Forelimb muscle (tissue), 1 donor: ENCODE measurements at places on chromosomes 2 and 18.

DNA sequence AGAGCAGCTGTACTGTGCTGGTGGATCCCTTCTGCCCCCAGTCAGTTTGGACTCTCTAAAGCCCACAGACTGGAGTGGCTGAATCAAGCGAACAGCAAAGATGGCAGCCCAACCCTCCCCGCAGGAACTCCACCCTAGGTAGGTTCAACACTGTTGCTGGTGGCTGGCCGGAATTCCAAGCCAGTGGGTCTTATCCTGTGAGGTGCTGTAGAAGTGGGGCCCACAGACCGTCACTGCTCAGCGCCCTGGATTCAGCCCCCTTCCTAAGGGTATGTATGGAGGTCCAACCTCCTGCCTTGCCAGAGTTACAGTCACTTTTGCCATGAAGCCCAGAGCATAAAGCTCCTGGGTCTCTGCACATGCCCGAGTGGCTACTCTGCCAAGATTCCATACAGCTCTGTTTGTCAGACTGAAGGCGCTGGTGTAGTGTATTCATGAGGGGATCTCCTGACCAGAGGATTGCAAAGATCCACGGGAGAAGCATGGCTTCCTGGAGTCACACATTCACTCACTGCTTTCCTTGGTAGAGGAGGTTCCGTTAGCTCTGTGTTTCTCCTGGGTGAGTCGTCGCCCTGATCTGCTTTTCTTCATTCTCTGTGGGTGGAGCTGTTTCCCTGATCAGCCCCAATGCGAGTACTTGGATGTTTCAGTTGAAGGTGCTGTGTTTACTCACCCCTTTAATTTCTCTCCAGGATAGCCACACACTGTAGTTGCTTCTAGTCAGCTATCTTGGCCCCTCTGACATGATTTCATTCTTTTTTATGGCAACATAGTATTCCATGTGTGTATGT is 293.6 kb upstream of the THUMPD2 start:
- no peak for DNase-seq

- no peak for DNase-seq
Measured at GRCh38 chr18:57775937-57776336, 27.2 kb downstream of the ATP8B1 start.

- DNase-seq = no peak
Measured at GRCh38 chr2:207219081-207219630, 53.4 kb upstream of the KLF7 start.

- no peak for DNase-seq
Measured at GRCh38 chr2:70380621-70381020, 78.8 kb upstream of the FAM136A start.

- DNase-seq = no peak
Measured at GRCh38 chr2:20551260-20551944, 99.5 kb downstream of the HS1BP3 start.

DNA sequence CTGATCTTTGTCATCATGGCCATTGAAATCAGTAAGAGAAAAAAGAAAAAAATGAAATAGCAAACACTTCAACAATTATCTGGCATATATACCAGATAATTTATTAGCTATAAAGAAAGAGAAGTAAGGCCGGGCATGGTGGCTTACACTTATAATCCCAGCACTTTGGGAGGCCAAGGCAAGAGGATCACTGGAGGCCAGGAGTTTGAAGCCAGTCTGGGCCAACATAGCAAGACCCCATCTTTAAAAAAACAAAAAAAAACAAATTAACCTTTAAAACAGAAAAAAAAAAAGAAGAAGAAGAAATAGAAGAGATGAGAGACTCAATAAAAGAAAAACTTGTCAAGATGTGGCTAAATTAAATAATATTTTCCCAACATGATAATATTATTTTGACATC is 61.6 kb upstream of the TGIF1 start:
- no peak for DNase-seq

GRCh38 chr18:59705145-59705544 is 7.9 kb upstream of the CCBE1 start:
- no peak for DNase-seq

DNA sequence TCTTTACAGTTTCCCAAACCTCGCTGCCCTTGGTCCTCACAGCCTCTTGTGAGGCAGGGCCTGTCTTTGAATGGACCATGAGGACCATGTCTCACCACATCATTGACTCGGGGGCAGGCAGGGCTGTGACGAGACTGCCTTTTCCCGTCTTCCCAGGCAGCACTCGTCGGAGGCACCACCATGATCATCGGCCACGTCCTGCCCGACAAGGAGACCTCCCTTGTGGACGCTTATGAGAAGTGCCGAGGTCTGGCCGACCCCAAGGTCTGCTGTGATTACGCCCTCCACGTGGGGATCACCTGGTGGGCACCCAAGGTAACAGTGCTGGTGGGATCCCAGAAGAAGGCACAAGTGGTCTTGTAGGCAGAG is 45.7 kb upstream of the MAPRE3 start:
- no peak for DNase-seq

DNA sequence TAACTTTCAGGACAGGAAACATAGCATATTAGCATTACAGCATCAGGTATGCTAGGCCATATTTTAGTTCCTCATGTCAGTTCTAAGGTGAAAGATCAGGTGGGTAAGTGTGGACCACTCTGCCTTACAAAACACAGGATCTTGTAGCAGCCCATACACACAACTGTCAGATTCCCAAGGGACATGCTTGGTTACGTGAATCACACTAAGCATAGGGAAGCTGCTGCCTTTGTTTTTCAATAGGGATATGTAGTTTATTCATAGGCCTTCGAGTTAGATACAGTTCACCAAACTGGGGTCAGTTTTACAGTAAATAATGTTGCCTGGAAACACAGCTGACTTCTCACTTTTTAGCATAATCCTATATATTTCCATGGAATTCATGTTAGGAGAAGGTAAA is 116.1 kb upstream of the OTX1 start:
- DNase-seq = no peak

- no peak for DNase-seq
Measured at GRCh38 chr2:33430856-33431255, 45.6 kb upstream of the RASGRP3 start.

GRCh38 chr18:57343833-57344232 is 8.5 kb upstream of the ST8SIA3 start:
- DNase-seq = no peak

DNA sequence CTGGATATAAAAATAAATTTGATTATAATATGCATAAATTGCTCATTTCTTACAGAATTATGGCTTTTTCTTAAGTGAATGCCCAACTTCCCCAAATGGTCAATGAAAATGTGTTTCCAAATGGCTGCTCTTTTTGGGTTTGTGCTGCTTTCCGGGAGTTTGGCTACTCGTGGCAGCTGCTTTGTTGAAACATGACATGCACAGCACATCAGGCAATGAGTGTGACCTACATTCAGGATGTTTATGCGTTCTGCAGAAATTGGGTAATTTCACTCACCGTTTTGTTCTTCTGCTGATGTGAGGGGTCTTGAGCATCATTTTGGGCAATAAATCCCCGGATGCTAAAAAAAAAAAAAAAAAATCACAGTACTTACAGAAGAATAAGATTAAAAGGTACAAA is 825.0 kb upstream of the KLHL29 start:
- no peak for DNase-seq

- DNase-seq = no peak
Measured at GRCh38 chr2:232854082-232854481, 16.0 kb upstream of the SNORC start.

GRCh38 chr2:96663829-96664228 is 21.3 kb downstream of the FER1L5 start:
- no peak for DNase-seq

DNA sequence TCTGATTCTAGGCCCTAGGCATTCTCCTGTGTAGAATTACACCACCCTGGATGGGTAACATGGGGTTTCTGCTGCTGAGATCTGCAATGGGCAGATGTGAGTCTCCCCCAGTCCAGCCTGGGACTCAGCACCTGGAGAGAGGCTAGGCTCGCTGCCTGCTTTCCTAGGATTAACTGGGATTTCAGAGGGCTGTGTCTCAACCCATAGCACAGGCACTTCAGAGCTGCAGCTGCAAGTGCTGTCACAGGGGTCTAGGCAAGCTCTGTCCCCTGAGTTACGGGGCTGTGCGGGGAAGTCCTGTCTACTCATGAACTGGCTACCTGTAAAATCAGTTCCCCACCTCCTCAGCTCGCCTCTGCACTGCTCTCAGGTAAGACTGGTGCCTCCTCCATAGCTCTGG is 51.5 kb downstream of the CABLES1 start:
- no peak for DNase-seq

- no peak for DNase-seq
Measured at GRCh38 chr2:28326881-28327505, 65.7 kb upstream of the FOSL2 start.

DNA sequence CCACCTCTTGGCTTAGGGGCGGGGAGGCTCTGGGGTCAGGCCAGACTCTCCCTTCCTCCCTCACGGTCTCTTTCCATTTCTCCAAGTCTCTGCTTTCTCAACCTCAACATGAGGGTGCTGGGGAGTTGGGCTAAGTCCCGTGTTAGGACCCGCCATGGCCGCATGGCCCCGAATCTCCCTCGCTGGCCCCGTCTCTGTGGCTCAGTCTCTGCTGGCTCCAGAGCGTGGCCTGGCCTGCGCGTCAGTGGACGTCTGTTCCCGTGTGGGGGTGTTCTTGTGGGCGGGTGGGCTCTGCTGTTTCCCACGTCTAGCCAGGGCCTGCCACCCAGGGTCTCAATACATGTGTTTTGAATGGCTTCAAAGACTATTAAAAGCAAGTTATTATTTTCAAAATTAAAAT is 12.4 kb downstream of the ALLC start:
- DNase-seq = no peak

DNA sequence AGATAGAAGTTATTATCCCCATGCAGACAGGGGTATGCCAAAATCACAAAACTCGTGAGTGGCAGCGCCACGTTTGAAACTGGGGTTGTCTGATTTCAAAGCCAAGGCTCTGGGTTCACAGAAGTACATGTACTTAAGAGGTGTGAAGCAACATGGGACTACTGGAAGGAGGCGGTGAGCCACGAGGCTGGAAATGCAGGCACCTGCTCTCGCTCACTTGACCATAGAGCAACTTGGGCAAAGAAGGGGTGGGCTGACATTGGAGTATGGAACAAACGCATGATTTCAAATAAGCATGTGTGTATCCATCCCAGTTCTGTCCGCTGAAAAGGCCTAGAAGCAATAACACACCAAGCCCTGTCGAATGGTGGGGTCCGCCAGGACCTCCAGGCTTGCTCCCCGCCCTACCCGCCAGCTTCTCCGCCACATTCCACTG is 593 bp upstream of the ACTR2 start:
- no peak for DNase-seq

DNA sequence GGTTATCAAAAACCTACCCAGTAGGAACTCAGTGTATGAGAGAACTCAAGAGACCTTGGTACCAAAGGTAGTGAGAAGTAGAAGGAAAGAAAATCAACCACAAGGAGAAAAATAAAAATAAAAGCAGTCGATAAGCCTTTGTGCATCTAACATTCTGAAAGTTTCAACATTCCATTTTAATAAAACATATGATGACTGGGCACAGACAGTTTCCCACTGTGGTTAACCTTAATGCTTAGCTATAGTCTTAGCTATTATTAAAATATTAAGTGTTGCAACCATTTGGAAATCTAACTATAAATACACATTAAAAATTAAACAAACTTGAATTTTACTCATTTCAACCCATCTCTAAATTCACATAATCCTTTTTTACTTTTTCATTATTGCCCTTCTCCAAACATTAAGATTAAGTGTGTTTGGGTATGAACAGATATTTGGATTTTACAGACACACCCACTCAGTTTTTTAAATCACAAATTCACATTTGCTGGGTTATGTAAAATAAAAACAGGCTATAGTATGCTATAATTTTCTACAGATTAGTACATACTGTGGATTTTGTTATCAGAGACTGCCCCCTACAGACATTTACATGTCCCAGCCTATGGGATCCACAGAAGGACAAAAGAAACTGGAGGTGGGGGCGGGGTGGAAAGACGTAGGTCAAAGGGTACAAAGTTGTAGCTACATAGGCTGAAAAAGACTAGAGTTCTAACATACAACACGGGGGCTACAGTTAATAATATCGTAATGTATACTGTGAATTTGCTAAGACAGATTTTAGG is 32.8 kb downstream of the SRBD1 start:
- no peak for DNase-seq

GRCh38 chr2:6196449-6196848 is 504.3 kb downstream of the SOX11 start:
- DNase-seq = no peak

DNA sequence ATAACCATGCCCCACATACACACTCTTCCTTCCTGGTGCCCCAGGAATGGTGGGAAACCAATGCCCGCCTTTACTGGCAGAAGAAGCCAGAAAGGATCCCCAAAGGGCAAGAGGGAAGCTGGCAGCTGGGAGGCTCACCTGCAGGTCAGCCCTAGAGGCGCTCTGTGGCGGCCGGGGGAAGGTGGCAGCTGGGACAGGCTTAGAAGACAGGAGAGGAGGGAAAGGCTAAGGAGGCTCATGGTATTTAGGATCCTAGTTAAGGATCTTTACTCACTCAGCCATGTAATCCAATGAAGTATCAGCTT is 23.8 kb downstream of the ADRA2B start:
- DNase-seq = no peak

DNA sequence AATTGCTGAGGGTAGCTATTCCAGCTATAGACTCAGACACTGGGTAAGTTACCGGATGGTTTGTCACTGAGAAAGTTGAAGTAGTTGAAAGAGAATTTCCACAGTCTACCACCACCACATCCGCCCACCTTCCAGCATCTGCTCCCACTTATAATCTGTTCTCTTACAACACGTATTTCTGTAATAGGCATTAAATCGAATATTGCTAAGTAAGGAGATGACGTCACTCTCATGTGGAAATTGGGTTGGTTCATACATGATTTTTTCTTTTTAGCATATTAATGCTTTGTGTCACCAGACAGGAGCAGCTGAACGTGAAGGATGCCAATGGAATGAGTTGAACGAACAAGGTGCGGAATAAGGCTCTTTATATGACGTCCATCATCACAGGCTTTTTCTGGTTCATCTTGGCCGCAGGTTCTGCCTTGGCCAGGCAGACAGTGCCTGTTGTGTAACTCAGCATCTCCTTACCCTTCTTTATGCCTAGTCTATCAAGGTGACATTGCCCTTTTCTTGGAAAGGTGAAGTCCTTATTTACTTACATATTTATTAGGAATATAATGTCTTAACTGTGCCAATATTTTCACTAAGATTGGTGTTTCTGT is 45.9 kb downstream of the THUMPD2 start:
- DNase-seq = no peak

- DNase-seq = no peak
Measured at GRCh38 chr18:24111936-24112335, 26.9 kb upstream of the CABYR start.

DNA sequence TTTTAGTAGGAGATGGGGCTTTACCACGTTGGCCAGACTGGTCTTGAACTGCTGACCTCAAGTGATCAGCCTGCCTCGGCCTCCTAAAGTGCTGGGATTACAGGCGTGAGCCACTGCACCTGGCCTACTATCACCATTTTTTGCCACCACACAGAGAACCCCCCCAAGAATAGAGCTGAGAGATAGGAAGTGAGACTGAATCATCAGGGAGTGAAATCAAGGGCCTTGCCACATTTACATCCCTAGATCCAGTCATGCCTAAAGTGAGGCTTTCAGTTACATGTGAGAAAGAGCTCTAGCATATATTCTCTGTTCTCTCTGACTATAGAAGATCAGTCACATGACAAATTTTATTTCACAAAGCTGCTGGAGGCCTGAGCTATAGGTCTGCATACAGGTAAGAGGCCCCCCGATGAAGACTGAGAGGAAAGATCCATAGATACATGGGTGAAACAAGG is 28.0 kb upstream of the KCMF1 start:
- no peak for DNase-seq
